MCF 10A (cell line): ENCODE measurements at places on chromosomes 1 and 21. TPM values are rescaled to one million over a fixed set of nuclear protein-coding genes. Genes with fewer than 3 reads are reported as not detected.

The OR6N1 gene
- not detected in 2 replicates for total RNA-seq

The GPATCH2 gene
- 34.5 and 44.4 TPM in 2 replicates for total RNA-seq

The LHX8 gene
- not detected in 2 replicates for total RNA-seq

The FTCD gene
- 0.20 TPM in 1 of 2 replicates, not detected in the other for total RNA-seq

The CTH gene
- 3.4 TPM in 2 replicates for total RNA-seq

The ORC1 gene
- 1.8 and 2.7 TPM in 2 replicates for total RNA-seq

The GCSAML gene
- total RNA-seq: not detected in 2 replicates

The CASZ1 gene
- 11.1 and 13.2 TPM in 2 replicates for total RNA-seq

The RALGPS2 gene
- total RNA-seq: 13.3 and 16.0 TPM in 2 replicates

The S100A8 gene
- 46.9 and 80.4 TPM in 2 replicates for total RNA-seq

The CCDC185 gene
- not detected in 2 replicates for total RNA-seq

The NKAIN1 gene
- total RNA-seq: 0.12 TPM in 1 of 2 replicates, not detected in the other

The TDRD5 gene
- total RNA-seq: 0.12 TPM in 1 of 2 replicates, not detected in the other

The ZNF672 gene
- 35.8 and 36.2 TPM in 2 replicates for total RNA-seq

The CYP4X1 gene
- 0.81 and 1.2 TPM in 2 replicates for total RNA-seq

The HUNK gene
- total RNA-seq: not detected in 2 replicates

The ASCL5 gene
- total RNA-seq: not detected in 2 replicates

The FBLIM1 gene
- 78.2 and 101 TPM in 2 replicates for total RNA-seq

The BCL2L15 gene
- 0.27 and 2.3 TPM in 2 replicates for total RNA-seq

The SELENBP1 gene
- total RNA-seq: 8.2 and 11.6 TPM in 2 replicates

The LEPROT gene
- total RNA-seq: 63.1 and 66.9 TPM in 2 replicates

The OVAAL gene
- not detected in 2 replicates for total RNA-seq

The L1TD1 gene
- total RNA-seq: not detected in 2 replicates
